ENCODE measurements at places on chromosomes 1 and 21.
A peak's percentile ranks its signal among the peaks of the same experiment; 100 is the strongest.

DNA sequence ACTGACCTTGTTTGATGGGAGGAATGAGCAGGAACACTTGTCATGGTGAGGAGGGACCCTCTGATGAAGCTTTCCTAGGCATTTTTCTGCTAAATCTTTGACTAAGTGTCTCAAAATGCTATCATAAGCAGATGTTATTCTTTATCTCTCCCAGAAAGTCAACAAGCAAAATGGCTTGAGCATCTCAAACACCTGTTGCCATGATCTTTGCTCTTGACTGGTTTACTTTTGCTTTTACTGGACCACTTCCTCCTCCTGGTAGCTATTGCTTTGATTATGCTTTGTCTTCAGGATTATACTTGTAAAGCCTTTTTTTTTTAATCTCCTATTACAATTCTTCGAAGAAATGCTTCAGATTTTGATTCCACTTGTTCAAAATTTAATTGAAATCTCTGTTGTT lies 157.4 kb downstream of the GPR52 start:
- no peaks in the 10 kb centered on the region for H3K27me3 ChIP-seq
- DNase-seq = no peak
- no peak overlapping the region for H3K4me3 ChIP-seq
- no peaks in the 10 kb centered on the region for H3K36me3 ChIP-seq
- no peaks in the 10 kb centered on the region for H3K4me1 ChIP-seq
- no peak overlapping the region for H3K27ac ChIP-seq

GRCh38 chr1:7683521-7683920 lies 87.6 kb upstream of the VAMP3 start:
- no peak for DNase-seq
- H3K27ac ChIP-seq = no peak overlapping the region
- no peaks in the 10 kb centered on the region for H3K36me3 ChIP-seq
- H3K4me1 ChIP-seq = peaks cover 3% of the 10 kb centered on the region
- H3K4me3 ChIP-seq = no peak overlapping the region
- peaks cover 28% of the 10 kb centered on the region for H3K27me3 ChIP-seq

DNA sequence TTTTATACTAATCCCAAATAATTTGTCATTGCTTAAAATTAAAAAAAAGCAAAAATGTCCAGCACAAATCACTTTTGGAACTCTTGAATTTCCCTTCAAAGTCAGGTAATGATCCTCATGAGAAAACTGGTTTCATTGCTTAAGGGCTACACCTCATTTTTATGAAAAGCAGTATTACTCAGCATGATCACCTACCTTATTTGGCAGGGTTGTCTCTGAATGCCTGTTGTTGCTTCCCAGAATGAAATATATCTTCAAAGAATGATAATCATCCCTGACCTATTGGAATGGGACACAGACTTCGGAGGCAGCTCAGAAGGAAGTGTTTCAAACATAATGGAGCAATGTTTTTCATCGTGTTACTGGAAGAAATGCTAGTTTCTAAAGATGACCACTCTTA lies 29.7 kb downstream of the C1orf21 start:
- H3K27me3 ChIP-seq = no peaks in the 10 kb centered on the region
- DNase-seq = no peak
- peaks cover 9% of the 10 kb centered on the region for H3K36me3 ChIP-seq

- H3K27me3 ChIP-seq = peaks cover 65% of the 10 kb centered on the region
- no peak for DNase-seq
- no peaks in the 10 kb centered on the region for H3K36me3 ChIP-seq
These were observed 29.7 kb upstream of the PLCH2 start for GRCh38 chr1:2446394-2446793.

GRCh38 chr1:244060686-244061085 lies 9.6 kb downstream of the ZBTB18 start:
- peaks cover 26% of the 10 kb centered on the region for H3K4me1 ChIP-seq
- no peak for DNase-seq
- H3K27ac ChIP-seq = no peak overlapping the region
- no peak overlapping the region for H3K4me3 ChIP-seq
- H3K36me3 ChIP-seq = peaks cover 10% of the 10 kb centered on the region
- no peaks in the 10 kb centered on the region for H3K27me3 ChIP-seq

GRCh38 chr21:42636520-42637266 lies 16.7 kb upstream of the PDE9A start:
- DNase-seq = no peak
- no peaks in the 10 kb centered on the region for H3K27me3 ChIP-seq
- H3K36me3 ChIP-seq = no peaks in the 10 kb centered on the region
- peaks cover 22% of the 10 kb centered on the region for H3K4me1 ChIP-seq
- H3K4me3 ChIP-seq = no peak overlapping the region

DNA sequence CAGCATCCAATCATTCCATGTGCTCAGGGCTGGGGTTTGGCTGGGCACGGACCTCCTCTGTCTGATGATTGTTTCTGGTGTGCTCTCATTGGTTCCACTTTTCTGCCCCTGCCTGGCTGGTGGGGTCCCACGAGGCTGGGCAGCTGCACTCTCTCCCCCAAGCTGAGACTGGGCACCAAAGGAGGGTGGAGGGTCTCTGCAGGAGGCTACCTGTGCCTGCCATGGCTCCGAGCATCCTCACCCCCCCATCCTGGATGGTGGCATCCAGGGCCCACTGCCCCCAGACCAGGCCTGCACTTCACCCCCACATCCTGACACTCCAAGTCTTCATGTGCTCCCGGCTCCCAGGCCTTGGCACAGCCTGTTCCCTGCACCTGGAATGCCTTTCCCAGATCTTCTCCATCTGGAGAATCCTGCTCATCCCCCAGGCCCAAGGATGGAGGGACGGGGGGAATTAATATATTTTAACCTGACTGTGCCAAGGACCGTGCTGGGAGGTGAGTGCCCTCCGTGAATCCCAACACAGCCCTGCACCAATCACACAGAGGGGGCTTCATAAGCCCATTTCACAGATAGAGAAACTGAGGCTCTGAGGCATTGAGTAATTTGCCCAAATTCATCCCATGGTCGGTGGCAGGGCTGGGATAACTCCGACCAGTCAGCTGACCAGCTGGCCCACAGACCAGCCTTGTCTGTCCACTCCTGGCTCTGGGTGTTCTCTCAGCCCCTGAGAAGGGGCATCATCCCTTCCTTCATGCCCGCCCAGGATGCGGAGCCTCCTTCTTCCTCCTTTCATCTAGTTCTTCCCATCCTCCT lies 403.4 kb downstream of the MATN1 start:
- no peak overlapping the region for H3K27ac ChIP-seq
- peaks cover 33% of the 10 kb centered on the region for H3K27me3 ChIP-seq
- no peak overlapping the region for H3K4me3 ChIP-seq
- no peaks in the 10 kb centered on the region for H3K36me3 ChIP-seq

GRCh38 chr21:46228345-46229051 lies at the start of gene LSS:
TSS of gene LSS (minus strand) at chr21:46228774. CDS start at chr21:46228745, 29 bp downstream.
- peak within 1 kb of the TSS; percentile 96 for H3K27ac ChIP-seq
- peaks cover 34% of the 10 kb centered on the region for H3K36me3 ChIP-seq
- H3K4me3 ChIP-seq = peak within 1 kb of the TSS; percentile 84
- DNase-seq = peak; percentile 96
- H3K4me1 ChIP-seq = peaks cover 36% of the 10 kb centered on the region

DNA sequence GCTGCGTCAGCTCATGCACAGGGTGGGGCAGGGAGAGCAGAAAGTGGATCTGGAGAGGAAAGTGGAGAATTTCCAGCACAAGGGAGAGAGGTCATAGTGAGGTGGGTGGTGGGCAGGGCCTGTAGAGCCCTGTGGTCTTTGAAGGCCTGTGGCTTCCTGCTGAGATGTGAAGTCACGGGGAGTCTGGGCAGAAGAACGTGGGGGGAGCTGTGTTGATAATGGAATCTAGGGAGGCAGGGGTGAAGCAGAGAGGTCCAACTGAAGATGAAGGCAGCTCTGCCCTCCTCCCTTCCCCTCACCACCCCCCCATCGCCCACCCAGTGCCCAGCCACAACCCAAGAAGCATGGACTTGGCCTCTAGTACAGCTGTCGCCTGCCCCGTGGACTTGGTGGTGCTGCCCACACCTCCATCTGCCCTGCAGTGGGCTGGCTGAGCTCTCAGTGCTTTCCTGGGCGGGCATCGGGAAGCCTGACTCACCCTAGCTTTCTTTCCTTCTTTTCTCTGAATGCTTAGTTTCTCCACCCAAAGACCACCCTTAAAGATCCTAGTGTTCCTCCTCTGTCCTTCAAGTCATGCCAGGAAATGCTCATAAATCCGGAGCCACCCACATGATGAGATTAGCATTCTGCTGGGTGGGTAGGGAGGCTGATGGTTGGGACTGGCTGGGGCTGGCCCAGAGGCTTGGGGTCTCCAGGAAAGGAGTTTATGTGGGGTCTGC lies 186.1 kb downstream of the TRABD2B start:
- no peaks in the 10 kb centered on the region for H3K36me3 ChIP-seq
- peaks cover 63% of the 10 kb centered on the region for H3K4me1 ChIP-seq
- H3K27me3 ChIP-seq = no peaks in the 10 kb centered on the region
- H3K4me3 ChIP-seq = no peak overlapping the region
